GM13977 (cell line): ENCODE measurements at places on chromosomes 5 and 9.

- no peak for DNase-seq
Observed at GRCh38 chr9:85062385-85063022, 393.0 kb downstream of the NTRK2 start.

GRCh38 chr5:120236360-120236759 is 227.7 kb upstream of the PRR16 start:
- DNase-seq = no peak

DNA sequence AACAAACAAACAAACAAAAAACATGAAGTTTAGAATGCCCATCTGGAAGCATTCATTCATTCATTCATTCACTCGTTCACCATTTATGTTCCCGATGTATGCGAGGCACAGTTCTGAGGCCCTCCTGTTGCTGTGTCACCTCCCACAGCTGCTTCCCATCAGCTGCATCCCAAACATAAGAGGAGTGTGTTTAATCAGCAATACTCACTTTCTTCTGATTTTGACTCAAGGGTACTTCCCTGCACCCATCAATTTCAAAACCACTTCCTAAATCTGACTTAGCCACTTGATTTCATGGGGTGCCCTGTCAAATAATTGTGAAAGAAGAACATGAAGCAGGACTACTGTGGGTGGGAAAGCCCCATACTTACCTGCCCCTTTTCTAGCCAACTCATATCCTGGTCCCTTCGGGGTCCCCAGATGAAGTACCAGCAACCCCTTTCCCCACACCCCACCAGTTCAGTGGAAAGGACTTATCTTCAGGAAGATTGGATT is 128.0 kb upstream of the IL12B start:
- DNase-seq = peak; percentile 23

DNA sequence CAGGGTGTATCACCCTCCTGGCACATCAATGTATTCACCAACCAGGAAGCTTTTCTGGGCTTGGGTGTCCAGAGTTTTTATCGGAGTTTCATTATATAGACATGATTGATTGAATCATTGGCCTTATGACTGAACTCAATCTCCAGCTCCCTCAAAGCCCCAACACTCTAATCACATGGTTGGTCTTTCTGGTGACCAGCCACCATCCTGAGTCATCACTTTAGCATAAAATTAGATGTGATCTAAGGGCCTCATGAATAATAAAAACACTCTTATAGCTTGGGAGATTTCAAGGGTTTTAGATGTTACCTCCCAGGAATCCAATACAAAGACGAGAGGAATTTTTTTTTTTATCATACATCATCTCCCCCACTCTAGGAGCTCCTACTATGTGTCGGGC is 7.7 kb upstream of the PBX3 start:
- no peak for DNase-seq

- DNase-seq = no peak
Observed at GRCh38 chr9:126563556-126563955, 50.2 kb upstream of the LMX1B start.
